ENCODE measurements at places on chromosomes 7 and 10. TPM values are rescaled to one million over a fixed set of nuclear protein-coding genes. Genes with fewer than 3 reads are reported as not detected.

NACAD gene
- total RNA-seq = 6.4 TPM

GRCh38 chr10:89207181-89207800 lies at the start of gene CH25H:
Gene CH25H (minus strand): TSS chr10:89207317. CDS start chr10:89207292, 25 bp downstream.
- no peak for DNase-seq

- DNase-seq = no peak
Measured at GRCh38 chr10:93703066-93703465, 674 bp upstream of the FRA10AC1 start.

GRCh38 chr7:98133621-98134303 lies 27.1 kb downstream of the LMTK2 start:
- DNase-seq = no peak

DNA sequence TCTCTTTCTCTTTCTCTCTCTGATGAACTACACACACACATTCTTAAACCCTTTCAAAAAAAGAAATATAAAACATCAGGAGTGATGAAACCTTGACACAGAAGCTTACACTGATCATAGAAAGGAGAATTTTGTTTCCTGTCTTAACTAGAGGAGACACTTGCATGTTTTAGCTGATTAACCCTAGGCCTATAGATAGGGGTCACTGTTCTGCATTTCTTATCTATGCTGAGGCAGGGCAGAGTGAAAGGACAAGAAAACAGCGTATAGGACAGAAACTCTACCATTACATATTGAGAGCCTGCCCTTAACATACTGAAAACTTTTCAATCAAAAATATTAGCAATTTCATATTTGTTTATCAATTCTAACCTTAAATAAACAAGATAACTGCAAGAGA lies 680.6 kb upstream of the MBL2 start:
- DNase-seq = no peak

SUGCT gene
- 5.4 TPM for total RNA-seq

- no peak for DNase-seq
Measured at GRCh38 chr7:16270844-16271243, 150.5 kb downstream of the CRPPA start.

AMPH gene
- total RNA-seq = 12.1 TPM

DNA sequence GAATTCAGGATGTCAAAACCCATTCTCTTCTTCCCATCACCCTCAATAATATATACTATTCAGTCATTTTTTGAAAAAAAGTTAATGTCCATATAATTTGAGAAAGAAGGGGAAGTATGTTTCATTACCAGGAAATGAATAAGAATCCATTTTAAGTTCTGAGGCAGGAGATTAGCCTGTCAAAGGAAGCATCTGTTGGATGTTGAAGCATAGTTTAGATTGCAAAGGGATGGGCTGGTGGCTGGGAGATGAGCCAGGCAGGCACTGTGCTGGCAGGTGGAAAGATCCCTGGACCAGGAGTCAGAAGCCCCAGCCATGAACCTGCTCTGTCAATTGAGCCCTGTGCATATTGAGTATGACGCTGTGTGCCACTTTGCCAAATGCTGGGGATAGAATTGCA lies 48.4 kb upstream of the CRTAC1 start:
- no peak for DNase-seq

OPN1SW gene
- total RNA-seq = not detected

DNA sequence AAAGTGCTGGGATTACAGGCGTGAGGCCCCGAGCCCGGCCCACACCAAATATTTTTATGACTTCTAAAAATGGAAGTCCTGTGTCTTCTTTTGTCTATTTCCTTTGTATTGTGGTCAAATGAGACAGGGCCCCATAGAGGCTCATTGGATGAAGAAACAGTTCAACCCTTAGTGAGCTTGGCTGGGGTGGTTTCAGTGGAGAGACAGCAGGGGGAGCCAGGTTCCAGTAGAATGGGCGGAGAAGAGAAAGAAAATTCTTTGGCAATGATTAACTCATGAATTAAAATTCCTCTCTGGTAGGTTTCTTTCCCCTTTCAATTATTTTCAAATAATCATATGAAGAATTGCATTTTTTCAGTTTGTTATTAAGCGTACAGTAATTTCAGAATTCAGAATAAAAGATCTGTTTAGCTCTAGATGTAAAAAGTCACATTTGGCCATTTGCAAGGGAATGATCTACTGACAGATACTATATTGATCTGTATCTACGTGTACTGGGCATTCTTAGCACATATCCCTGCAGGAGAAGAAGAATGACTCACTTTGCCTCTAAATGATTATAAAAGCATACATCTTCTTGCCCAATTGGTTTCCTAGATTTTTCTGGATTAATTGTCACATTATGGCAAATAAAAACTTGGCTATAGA lies 43.2 kb downstream of the PNLIPRP3 start:
- peak; percentile 62 for DNase-seq

GRCh38 chr10:15814565-15814964 lies 45.7 kb downstream of the MINDY3 start:
- DNase-seq = no peak

STRIP2 gene
- total RNA-seq = 7.9 TPM

DNA sequence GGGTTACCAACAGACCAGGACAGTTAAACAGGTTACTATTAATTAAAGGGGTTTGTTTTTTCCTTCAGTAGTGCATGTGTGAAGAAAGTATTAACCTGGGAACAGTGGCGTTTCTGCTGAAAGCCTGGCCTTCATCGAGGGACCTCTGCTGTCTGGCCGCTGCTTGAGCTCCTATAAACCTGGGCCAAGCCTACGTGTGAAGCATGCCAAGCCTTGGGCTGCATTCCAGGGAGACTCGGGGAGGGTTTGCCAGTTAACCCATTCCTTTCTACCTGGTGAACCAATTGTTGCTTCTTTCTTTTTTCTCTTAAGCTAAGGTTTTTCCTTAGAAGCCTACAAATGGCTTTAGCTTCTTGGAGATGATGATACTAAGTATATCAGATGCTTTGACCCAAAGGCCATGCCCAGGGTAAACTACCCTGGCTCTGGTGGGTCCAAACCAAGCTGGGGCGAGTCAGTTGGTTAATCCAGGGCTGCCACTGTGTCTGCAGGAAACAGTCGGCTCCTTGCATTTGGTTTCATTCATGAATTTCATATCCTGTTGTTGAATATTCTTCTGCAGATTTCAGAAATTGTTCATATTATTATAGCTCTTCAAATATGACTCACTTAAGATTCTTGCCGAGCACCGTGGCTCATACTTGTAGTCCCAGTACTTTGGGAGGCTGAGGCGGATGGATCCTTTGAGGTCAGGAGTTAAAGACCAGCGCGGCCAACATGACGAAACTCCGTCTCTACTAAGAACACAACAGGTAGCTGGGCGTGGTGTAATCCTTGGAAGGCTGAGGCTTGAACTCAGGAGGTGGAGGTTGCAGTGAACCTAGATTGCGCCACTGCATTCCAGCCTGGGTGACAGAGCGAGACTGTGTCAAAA lies 23.8 kb downstream of the PFKP start:
- DNase-seq = no peak

DNA sequence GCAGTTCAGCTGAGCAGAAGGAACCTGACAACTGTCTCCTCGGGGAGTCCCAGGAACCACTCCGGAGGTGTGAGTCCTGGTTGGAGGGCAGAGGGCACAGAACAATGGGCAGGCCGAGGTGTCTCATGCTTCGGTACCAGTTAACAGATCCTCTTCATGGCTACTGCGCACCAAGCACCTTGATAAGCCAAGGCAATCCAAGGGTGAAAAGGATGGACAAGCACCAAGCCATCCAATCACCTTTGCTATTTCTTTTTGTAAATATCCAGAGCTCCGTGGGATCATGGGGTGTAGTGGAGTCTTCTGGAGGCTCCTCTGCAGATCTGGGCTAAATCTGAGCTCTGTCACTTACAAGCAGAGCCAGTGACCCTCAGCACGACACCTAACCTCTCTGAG lies 233.5 kb downstream of the WDR11 start:
- no peak for DNase-seq

GRCh38 chr7:151391358-151391730 lies 18.5 kb downstream of the WDR86 start:
- no peak for DNase-seq

TFR2 gene
- 5.7 TPM for total RNA-seq

ANKRD1 gene
- not detected for total RNA-seq

GOLGA7B gene
- not detected for total RNA-seq

GRCh38 chr7:33425929-33426678 lies 296.7 kb downstream of the BBS9 start:
- DNase-seq = no peak

DNA sequence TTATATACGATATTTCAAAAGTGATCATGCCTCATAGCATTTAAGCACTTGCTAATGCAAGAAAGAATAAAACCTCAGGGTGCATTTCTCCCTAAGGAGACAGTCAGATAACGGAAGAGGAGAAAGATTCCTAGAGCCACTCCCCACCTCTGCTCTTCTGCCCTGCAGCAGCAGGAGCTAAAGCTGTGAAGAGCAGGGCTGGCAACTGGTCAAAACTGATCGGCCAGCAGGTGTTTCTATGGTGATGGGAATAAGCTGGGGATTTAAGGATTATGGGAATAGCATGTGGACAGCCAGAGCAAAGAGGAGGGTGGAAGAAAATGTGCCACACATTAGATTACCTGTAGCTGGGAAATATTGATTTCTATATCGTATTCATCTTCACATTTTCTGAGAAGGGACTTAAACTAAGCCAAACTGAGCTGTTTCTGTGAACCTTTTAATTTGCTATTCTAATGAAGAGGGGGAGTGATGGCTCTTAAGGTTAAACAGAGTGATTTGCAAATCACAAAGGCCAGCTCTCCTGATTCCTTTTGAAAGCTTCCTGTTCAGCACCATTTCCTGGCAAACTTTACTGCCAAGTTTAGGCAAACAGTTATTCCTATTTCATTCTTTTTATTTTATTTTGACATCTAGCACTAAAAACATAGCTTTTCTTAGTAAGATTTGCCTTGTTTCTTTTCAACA lies 268.9 kb upstream of the PFKP start:
- no peak for DNase-seq

DNA sequence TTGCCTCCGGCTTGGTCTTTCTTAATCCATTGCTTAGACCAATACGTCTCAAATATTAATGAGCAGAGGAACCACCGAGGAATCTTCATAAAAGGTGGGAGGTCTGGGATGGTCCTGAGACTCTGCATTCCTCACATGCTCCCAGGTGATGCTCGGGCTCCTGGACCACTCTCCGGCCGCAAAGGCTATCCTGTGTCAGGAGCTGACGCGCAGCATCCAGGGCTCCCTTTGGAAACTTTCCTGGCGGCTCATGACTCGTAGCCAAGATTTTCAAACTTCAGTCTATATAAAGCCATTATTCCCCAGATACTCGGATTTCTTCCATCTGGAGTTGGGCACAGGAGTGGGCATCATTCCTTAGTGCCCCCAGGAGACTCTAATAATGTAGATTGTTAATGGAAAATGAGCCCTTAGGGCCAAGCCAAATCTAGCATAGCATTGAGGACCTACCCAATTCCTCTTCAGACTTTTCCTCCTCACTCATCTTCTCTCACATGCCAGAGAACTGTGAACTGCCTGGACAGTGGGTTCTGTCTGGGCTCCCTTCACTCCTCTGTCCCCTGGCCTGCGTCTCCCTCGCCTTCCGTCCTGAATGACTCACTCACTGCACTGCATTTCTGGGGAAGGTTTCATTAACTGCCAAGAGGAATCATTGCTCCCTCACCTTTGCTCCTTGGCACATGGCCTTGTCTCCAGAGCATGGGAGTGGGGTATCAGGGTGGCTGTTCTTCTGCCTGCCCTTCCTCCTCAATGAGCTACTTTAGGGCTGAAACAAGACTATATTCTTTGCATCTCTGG lies 89.3 kb downstream of the MKI67 start:
- no peak for DNase-seq

DNA sequence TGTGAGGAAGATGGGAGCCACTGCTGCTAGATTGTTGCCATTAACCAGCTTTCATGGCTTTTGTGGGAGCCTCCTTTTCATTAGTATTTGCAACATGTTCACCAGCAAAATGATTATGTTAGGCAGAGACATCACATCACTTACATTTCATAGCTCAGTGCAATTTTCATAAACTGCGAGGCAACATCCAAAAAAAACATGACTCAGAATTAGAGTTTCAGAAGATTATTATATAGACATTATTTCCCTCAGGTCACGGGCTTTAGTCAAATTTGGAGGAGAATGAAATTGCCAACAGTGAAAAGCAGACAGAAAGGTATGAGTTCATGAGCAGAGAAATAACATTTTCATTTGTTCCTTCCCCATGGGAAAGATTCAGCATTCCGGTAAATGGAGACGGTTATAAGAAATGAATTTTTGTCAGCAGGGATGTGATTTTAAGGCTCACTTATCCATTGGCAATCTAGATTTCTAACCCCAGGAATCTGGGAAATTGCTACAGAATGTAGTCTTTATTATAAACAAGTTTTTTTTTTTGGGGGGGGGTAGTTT lies 573.2 kb downstream of the AUTS2 start:
- no peak for DNase-seq

- no peak for DNase-seq
Measured at GRCh38 chr10:101588879-101589278, 758 bp downstream of the DPCD start.
